ENCODE measurements at places on chromosomes 16 and 17.

DNA sequence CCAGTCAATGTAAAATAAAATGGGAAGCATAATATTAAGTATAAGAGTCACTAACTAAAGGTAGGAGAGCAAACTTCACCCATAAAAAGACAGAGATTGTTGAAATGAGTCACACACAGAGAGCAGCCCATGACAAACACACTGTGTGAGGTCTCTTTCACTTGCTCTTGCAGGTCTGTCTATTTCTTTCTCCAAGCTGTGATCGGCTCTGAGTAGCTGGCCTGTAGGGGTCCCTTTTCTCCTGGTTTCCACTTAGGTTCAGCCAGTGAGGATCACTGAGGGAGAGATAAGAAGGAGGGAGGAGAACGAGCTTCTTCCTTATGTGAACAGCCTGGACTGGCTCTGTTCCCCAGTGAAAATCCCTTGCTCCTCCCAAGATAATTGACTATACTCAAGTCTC is 133.7 kb upstream of the HS3ST3A1 start:
- no peak for DNase-seq

DNA sequence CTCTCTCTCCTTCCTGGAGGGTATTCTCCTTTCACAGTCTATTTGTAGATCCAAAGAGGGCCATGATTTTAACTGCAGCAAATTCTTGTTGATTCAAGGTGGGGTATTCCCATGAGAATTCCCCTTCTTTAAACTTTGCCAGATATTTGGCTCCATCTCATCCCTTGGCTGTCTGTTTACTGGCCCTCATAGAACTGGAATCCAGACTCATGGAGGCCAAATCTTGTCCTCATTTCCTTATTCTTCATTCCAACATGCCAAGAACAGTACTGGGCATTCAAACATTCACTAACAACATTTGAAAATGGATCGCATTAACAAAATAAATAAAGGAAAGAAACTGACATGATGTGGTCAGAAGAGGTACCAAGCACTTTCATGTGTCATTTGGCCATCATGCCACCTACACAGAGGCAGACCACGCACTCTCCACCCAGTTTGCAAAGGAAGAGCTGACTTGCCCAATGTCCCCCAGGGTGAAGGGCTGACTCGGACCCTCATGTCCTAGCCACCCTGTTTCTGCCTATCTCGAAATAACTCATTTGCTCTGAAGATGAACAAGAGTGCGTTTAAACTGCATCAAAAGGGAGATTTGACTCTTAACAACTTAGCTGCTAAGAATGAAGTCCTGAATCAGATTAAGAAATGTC is 23.1 kb upstream of the SLC35B1 start:
- no peak for DNase-seq

- no peak for DNase-seq
Measured at GRCh38 chr17:4090898-4091297, 51.9 kb downstream of the ZZEF1 start.

DNA sequence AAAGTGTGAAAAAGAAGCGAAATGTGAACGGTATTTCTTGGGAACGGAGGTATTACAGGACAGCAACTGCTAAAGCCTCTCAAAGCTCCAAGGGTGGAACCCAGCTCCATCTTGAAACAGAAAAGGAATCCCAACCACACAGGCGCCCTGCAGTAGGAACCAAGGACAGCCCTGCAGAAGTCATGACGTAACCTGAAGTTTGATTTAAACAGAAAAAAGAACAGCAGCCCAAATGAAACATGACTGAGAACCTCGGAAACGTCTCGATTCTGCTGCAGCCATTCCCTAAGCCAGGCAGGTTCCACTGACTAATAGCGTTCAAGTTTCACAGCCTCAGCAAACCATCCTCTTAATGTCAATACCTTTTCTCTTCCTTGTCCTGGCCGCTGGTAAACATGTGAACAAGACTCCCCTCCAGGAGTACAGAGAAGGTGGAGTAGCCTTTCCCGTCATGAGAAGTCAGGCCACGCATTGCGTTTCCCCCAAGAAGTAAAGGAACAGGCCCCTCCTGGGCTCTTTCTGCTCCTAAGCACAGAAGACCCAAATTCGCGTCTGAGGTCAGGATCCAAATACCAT is 20.1 kb downstream of the SIAH1 start:
- no peak for DNase-seq

DNA sequence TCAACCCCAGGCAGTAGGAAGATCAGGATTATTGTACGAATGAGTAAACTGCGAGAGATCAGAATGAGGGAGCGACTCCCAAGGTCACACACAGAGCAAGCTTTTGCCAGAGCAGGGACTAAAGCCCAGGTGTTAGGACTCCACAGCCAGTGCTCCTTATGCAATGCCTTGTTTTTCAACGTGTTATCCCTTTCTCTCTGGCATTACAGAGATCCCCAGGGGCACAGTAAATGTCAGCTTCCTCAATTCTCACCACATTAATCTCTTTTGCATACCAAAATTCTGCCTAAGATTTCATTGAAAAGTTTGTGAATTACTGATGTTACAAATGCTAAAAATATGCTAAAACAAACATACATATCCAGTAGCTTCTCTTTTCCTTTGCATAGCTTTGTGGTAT is 68.1 kb upstream of the CES5A start:
- DNase-seq, result no peak

- DNase-seq, result no peak
Measured at GRCh38 chr16:8063159-8063558, 527.2 kb downstream of the TMEM114 start.

- DNase-seq, result no peak
Measured at GRCh38 chr17:78747488-78747887, 34.6 kb downstream of the CYTH1 start.

DNA sequence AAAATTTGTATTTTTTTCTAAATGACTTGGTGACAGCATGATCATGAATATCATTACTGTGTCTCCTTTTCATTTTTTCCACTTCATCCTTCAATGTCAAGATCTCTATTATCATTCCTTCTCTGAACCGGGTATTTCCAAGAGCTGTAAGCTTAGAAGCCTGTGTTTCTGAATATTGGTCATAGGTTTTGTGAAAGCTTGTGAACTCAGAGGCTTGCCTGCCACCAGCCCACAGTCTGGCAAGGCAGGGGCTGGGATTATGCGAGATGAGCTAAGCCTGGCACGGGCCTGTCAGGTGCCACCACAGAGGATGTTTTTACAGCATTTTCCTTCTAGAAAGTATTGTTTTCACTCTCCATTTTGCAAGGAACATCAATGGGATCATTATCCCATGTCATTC is 92.8 kb downstream of the MYH10 start:
- no peak for DNase-seq

- no peak for DNase-seq
Measured at GRCh38 chr17:47696717-47697642, 3.0 kb downstream of the TBKBP1 start.

- no peak for DNase-seq
Measured at GRCh38 chr16:68782198-68783174, 45.4 kb downstream of the CDH1 start.

DNA sequence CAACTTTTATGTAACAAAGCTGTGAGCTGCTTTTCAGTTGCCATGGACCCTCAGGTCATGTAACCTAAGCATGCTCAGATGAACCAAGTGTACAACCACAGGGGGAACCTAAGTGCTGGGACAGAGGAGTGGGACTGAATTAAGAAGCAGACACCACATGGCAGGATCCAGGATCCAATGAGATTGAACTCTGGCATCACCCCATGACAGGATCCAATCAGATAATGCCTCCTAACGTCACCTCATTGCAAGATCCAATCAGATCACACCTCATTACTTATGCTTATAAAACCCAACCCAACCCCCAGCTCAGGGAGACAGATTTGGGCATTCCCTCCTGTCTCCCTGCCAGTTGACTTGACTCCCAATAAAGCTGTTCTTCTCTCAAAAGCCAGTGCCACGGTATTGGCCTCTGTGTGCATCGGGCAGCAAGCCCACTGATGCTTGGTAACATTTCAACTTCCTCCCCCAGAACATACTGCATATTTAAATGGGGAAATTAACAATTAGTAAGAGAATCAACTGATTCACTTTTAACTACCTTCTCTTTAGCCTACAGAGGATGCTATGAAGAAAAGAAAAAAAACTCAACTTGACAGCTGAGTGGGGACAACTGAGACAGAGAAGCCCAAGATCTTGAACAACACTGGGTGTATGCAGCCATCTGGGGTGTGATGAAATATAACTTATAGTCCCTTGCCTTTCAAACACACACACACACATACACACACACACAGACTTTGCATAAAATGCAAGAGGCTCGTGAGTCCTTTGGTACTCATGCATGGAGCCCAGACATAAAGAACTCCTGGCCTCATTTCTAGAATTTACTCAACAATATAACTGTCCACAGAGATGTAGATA is 148.4 kb downstream of the SLC39A11 start:
- no peak for DNase-seq

- DNase-seq, result no peak
Measured at GRCh38 chr17:49779739-49780231, 8.7 kb upstream of the KAT7 start.

GRCh38 chr16:84746875-84747274 is 47.1 kb downstream of the USP10 start:
- no peak for DNase-seq

- no peak for DNase-seq
Measured at GRCh38 chr17:56979091-56979480, 1.2 kb downstream of the SCPEP1 start.

DNA sequence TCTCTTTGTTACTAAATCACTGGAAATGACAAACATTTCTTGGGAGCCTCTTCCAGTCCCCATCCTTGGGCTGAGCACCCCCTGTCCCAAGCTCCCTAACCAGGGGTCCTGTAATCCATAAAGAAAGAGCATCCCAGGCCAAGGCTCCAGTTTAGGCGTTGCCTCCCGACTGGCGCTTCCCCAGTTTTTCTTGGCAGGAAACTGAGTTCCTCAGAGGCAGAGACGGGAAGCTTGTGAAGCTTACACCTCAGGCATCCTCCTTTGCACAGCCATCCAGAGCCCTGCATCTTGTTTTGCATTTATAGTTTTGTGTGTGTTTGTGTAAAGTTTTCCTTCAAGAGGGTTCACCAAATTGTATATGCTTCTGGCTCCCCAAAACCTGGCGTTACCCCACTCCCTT is 7.1 kb downstream of the COPZ2 start:
- no peak for DNase-seq

- no peak for DNase-seq
Measured at GRCh38 chr16:79623062-79623461, 22.5 kb upstream of the MAF start.

- DNase-seq, result no peak
Measured at GRCh38 chr17:46121165-46121764, 72.0 kb downstream of the KANSL1 start.

Data from HAP-1 (cell line).